ENCODE measurements at places on chromosomes 5 and 9.

DNA sequence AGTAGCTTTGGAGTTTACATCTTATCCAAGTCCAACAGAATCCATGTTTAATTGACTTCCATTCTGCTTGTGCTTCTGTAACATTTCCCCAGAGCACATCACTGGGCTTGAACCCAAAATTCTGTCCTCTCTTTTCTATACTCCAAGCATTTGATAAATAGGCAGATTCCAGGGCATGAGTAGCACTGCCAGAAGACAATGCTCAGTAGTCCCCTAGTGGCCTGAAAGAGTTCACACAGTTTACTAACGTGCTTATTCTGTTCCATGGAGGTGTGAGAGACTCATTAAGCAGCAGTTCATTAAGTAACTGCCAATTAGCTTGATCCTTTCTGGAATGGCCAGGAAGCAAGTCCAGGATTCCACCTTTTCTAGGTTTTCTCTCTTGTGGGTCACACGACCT, 9.4 kb upstream of the GABRA6 start:
- DNase-seq, result no peak

DNA sequence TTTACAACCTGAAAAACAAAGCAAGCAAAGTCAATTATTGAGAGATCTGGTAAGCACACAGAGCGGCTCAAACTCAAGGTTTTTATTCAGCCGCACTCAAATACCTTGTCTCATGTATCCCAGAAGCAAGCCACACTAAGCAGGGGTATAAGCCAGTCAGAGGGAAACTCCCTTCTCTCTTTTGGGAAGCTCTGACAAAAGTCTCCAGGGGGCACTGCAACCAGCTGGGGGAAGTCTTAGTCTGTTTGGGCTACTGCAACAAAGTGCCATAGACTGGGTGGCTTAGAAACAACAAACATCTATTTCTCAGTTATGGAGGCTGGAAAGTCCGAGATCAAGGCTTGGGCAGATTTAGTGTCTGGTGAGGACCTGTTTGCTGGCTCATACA, 246.0 kb downstream of the ENC1 start:
- no peak for DNase-seq

GRCh38 chr5:141558150-141558549, 60.6 kb downstream of the DIAPH1 start:
- no peak for DNase-seq

DNA sequence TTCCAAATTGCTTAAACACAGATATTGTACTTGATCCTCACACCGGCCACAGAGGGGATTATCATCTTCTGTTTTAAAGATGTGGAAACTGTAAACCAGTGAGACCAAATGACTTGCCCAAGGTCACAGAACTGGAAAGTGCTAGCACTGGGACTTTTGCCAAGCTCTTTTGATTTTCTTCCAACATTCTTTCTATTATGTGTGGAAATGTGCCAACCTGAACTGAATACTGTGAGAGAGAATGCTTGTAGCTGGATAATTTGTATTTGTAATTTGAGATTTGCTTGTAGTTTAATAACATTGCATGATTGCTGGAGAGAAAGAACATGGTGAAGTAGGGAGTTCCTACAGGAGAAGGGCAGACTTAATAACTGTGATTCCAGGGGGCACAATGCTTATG, 977.9 kb upstream of the NUDT12 start:
- no peak for DNase-seq

DNA sequence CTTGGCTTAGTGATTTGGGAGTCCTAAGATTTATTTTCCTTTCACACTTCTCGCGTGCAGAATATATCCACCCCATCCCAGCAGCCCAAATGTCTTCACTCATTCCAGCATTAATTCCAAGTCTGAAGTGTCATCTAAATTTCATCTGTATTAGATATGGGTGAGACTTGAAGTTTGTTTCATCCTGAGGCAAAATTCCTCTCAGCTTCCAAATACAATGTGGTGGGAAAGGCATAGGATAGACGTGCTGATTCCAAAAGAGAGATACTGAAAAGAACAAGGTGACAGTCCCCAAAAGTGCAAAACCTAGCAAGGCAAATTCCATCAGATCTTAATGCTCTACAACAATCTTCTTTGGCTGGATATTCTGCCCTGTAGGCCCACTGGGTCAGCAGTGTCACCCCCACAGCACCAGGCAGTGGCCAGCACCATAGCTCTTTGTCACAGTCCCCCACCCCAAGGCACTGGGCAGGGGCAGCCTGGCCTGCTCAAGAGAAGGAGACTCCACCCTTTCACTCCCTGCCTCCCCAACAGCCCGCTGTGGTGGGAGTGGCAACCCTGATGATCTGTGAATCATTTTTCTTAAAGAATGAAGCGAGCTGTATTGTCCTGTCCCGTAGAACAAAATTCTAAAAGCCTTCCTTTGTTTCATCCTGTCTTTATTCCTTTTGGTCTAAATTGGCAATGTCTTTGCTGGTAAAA, 2.7 kb upstream of the ADAM19 start:
- DNase-seq, result no peak

DNA sequence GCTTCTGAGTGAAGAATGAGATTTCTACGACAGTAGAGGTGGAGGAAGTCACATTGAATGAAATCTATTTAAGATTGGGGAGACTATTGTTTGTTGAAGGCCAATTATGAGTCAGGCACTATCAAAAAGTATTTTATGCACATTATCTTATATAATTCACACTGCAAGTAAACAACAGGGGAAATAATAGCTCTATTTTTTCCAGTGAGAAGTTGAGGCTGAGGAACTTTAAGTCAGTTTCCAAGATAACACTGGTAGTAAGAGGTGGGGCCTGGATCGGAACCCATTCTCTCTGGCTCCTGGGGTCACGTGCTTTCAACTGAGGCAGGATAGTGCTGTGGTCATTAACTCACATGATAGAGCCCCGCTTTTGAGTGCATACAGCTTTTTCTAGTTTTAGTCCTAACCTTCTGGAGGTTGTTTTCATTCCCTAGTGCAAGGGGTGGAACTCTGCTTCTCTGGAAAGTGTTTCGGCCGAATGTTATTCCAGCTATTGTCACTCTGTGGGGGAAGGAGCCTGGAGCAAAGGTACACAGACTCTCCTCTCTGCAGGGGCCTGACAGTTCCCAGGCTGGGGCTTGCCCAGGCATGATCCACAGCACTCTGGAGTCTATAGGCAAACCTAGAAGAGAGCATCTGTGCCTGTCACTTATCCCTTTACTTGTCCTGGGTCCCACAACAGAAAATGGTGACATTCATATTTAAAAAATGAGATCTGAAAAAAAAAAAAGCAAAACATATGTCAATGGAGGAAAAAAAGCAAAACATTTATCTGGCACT, 352.4 kb upstream of the ACTBL2 start:
- DNase-seq, result peak; percentile 11

DNA sequence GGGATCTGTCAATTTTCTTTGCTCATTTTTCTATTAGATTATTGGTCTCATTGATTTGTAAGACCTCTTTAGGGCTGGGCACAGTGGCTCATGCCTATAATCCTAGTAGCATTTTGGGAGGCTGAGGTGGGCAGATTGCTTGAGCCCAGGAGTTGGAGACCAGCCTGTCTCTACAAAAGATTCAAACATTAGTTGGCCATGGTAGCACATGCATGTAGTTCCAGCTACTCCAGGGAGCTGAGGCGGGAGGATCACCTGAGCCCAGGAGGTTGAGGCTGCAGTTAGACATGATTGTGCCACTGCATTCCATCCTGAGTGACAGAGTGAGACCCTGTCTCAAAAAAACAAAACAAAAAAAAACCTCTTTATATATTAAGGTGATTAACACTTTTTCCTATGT, 6.4 kb upstream of the SHROOM1 start:
- DNase-seq, result no peak

DNA sequence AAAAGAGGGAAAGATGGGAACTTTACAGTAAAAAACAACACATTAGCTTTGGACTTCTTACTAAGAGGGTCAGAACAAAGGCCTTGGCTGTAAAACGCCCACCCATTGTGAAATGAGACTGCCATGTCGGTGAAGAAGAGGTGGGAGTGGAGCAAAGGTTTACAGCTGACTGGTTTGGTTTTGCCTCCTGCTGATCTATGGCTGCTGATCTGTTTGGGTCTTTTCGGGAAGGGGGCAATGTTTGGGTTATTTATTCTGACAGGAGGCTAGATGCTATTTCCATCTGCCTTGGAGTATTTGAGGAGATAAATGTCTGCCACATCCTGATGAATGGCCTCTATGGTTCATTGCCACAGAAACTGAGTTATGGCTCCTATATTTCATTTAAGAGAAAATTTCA, 408.7 kb downstream of the TLE4 start:
- DNase-seq, result no peak

- no peak for DNase-seq
These were observed 689.4 kb upstream of the WWC1 start for GRCh38 chr5:167602067-167602466.

DNA sequence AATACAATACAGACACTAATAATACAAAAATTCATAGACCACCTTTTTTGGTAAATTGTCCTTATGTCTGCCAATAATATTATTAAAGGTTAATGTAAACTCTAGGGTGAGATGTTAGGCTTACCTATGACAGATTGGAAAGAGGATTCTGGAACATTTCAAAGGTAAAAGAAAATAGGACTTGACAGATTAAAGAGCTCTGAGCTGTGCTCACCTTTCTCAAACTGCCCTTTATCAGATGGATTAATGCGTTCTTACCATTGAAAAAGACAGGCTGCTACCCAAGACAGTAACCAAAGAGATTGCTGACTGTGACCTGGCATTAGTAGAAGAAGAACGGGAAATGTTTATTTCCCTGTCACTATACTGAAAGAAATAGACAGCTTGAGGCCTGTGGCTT, 156.1 kb upstream of the MRPS30 start:
- DNase-seq, result no peak

DNA sequence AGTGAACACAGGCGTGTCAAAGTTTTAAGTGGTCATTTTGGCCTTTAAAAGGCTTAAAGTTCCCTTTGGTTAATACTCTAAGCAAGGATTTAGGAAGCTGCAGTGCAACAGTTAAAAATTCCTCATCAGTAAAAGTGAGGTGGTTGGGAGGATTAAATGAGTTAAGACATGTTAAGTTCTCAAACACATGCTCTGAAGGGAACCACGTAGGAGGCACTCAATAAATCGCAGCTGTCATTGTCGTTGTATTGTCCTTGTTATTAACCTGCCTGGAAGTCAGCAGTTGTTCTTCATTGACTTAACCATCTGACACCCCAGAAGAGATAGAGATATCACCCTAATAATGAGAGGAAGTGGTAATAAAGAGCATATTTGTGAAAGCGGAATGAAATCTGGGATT, 247.5 kb downstream of the MARCHF11 start:
- DNase-seq, result no peak

DNA sequence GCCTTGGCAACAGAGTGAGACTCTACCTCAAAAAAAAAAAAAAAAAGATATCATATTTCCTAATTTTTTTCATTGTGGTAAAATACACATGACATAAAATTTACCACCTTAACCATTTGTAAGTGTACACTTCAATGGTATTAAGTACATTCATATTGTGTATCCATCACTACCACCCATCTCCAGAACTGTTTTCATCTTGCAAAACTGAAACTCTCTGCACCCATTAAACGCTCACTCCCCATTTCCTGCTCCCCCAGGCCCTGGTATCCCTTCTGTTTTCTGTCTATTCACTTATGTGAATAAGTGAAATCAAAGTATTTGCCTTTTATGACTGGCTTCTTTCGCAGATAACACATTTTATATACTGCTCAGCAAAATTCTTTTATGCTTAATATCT, 12.8 kb downstream of the LRRC8A start:
- DNase-seq, result no peak

GRCh38 chr5:137735555-137736284, at the start of gene KLHL3:
KLHL3 (minus strand) TSS chr5:137736089; CDS start chr5:137735646, 443 bp downstream.
- DNase-seq, result peak; percentile 26

GRCh38 chr5:37208883-37209797, 40.0 kb downstream of the CPLANE1 start:
- DNase-seq, result no peak

GRCh38 chr5:176153741-176154140, 84.5 kb upstream of the SIMC1 start:
- DNase-seq, result no peak

DNA sequence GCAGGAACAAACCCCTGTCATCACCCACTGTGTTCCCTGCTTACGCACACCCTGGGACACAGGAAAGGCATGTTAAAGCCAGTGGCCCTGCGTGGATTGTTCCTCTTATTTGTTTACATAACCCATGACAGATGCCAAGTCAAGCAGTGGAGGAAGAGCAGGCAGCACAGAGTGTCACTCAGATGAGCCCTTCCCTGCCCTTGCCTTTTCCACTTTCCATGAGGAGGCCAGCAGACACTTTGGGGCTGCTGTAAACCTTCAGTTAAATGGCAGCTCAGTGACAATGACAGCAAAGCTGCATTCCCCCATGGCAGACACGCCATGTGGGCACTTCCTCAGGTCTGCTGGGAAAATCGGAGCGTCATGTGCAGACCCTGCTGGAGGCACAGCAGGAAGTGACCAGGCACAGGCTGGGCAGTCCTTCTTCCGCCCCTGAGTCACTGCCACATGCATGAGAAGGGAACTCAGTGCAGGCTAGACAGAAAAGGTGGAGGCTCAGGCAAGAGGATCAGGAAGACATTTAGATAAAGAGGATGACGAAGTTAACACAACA, 216.8 kb upstream of the PIK3R1 start:
- DNase-seq, result no peak

GRCh38 chr5:38757451-38758245, 88.2 kb upstream of the OSMR start:
- no peak for DNase-seq

Measured in DMS153 (cell line).